ENCODE measurements at places on chromosomes 11 and 22. TPM values are rescaled to one million over a fixed set of nuclear protein-coding genes. Genes with fewer than 3 reads are reported as not detected.
A peak's percentile ranks its signal among the peaks of the same experiment; 100 is the strongest.

GRCh38 chr11:78742430-78742829, 167.8 kb upstream of the NARS2 start:
- no peak for ATAC-seq

- ATAC-seq = no peak
Observed at GRCh38 chr11:2310786-2311352, 9.1 kb downstream of the TSPAN32 start.

GRCh38 chr11:7573558-7574296, 59.9 kb downstream of the PPFIBP2 start:
- ATAC-seq = no peak

DNA sequence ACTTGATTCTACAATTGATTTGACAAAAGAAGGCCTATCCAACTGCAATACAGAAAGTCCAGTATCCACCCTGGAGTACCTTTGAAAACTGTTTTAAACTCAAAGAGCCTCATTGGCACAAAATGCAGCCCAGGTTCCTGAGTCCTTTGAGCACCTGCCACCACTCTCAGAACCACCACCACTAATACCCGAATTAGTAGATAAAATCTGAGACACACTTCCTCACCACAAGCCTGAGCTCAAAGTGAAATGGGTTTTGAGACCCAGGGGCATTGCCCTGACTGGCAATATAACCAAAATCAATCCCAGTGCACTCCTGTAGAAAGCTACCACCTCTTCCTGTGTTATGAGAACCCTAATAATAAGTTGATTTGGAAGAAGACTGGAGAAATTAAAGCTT, 215.7 kb downstream of the CSNK2A3 start:
- no peak for ATAC-seq

GRCh38 chr11:89420981-89421380, 70.2 kb downstream of the NOX4 start:
- ATAC-seq = no peak

DNA sequence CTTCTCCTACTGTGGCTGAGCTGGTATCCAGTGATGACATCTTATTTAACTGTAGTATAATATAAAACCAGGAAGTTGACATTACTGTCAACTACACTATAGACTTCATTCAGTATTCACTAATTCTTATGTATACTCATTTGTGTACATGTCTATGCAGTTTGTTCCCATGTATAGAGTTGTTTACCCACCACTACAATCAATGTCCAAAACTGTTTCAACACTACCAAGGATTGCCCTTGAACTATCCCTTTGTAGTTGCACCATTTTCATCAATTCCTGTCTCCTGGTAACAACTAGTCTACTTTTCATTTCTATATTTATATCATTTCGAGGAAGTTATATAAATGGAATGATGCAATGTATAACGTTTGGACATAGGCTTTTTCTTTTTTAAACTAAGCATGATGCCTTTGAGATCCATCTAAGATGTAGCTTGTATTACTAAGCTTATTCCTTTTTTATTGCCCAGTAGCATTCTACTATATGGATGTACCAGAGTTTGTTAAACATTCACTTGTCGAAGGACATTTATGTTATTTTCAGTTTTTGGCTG, 39.2 kb downstream of the TMEM135 start:
- no peak for ATAC-seq

DNA sequence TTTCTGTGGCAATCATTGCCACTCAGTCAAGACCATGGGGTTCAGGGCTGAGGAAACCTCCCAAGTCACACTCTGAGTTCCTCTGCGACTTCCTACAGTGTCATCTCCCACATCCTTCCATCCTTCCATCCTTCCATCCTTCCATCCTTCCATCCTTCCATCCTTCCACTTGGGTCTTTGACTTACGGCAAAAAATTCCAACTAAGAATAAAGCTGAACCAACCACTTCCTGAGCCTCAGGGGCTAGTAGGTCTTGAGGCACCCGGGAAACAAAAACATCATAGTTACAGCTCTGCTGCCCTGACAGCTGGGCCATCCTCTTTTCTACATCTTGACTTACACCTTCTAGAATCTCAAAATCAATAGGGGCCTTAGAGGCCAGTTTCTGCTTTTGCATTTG, 32.1 kb downstream of the EHF start:
- ATAC-seq = no peak

GRCh38 chr11:57323167-57323854, 1.4 kb downstream of the TNKS1BP1 start:
- ATAC-seq = no peak

GRCh38 chr11:66883016-66883965, 26.4 kb downstream of the LRFN4 start:
- peak; percentile 88 for ATAC-seq

DNA sequence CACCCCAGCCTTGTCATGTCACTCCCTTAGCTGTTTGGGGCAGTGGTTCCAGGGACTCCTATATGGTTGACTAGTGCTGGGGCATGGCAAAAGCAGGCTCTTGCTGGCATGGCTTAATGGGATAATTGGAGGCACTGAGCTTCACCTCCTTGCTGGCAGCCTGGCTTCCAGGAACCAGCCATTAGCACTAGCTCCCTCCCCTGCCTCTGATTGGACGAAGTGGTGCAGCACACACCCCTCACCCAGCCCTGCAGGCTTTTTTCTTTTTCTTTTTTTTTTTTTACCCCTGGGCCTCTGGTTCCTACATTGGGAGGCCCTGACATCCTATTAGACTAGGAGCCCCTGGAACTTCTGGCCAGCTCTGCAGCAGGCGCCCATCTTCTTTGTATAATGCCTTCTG, 18.6 kb downstream of the PHLDB1 start:
- peak; percentile 7 for ATAC-seq

- ATAC-seq = no peak
Observed at GRCh38 chr11:44578279-44578678, 12.8 kb downstream of the CD82 start.

GRCh38 chr22:37501610-37502341, 15.6 kb upstream of the MFNG start:
- ATAC-seq = peak; percentile 74

- no peak for ATAC-seq
Observed at GRCh38 chr22:48416396-48417224, 1411.1 kb downstream of the BRD1 start.

- ATAC-seq = no peak
Observed at GRCh38 chr11:76263166-76263565, 56.9 kb upstream of the WNT11 start.

DNA sequence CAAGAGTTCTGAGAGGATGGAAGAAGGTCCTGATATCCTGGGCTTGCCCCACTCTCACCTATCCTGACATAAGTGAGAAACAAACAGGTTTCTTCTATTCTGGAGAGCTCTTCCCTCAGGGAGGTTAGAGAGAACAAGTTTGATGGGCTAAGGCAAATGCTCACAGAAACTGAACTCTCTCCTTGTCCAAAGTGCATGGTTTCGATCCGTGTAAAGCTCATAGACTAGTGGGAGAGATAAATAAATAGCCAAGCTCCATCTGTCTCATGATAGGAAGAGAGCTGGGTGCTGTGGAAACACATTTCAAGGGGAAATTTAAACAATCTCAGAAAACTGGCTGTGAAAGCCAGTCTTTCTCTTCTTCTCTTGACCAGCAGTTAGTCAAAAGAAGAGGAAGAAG, 459.5 kb upstream of the LARGE1 start:
- no peak for ATAC-seq

DNA sequence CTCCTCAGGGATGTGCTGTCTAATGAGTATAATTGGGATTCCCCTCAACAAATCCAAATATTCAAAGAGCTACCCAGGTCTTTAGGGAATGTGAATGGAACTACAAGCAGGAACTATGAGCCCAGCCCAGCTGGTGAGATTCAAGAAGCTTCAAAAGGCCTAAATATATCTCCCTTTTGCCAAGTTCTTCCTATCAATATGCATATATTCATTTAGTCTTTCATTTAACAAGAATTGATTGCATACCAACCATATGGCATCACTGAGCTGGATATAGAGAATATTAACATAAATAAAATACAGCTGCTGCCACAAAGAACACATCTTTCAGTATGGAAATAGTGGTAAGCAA, 58.9 kb upstream of the PRSS23 start:
- no peak for ATAC-seq

DNA sequence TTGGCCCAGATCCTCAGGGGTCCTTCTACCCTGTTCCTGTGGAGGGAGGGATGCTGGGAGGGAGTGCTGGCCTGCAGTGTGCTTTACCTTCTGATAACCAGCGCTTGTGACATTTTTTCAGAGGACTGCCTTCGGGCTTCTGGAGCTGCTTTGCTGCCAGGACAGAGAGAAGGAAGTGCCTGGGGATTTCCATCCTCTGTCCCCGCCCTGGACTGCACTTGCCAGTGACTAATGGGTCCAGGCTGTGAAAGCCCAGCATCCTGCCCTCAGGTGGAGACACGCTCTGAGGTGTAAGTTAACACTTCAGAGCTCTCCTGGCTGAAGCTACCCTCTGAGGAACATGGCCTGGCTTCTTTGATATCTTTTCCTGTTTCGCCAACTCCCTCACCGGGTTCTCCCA, 158.7 kb upstream of the SYT13 start:
- no peak for ATAC-seq

- peak; percentile 93 for ATAC-seq
Observed at GRCh38 chr22:28817919-28818859, 17.8 kb upstream of the XBP1 start.

NDUFC2 gene
- total RNA-seq = 215 TPM

POLR2F gene
- 158 TPM for total RNA-seq

MMP10 gene
- not detected for total RNA-seq

SLC29A2 gene
- total RNA-seq = 4.1 TPM

OR5A1 gene
- total RNA-seq = not detected

KCNJ1 gene
- 0.47 TPM for total RNA-seq

AMPD3 gene
- total RNA-seq = 13.5 TPM

LRRN4CL gene
- total RNA-seq = 0.47 TPM

PARVG gene
- 0.50 TPM for total RNA-seq

ANO1 gene
- total RNA-seq = not detected

MOGAT2 gene
- 0.48 TPM for total RNA-seq

CBLIF gene
- total RNA-seq = not detected

ACR gene
- total RNA-seq = 0.64 TPM

PIWIL4 gene
- 0.48 TPM for total RNA-seq

HYLS1 gene
- total RNA-seq = 1.5 TPM

CHRNA10 gene
- 1.3 TPM for total RNA-seq

Measured in motor neuron (in vitro differentiated cells).